Colonic mucosa (tissue), 4 donors: ENCODE measurements at places on chromosomes 3 and 15. TPM values are rescaled to one million over a fixed set of nuclear protein-coding genes. Genes with fewer than 3 reads are reported as not detected.
A peak's percentile ranks its signal among the peaks of the same experiment; 100 is the strongest.

MAGEL2 gene
- 0.08 TPM for total RNA-seq

GRCh38 chr3:94520364-94520763 lies 457.5 kb downstream of the NSUN3 start:
- H3K4me1 ChIP-seq: no peaks in the 10 kb centered on the region
- DNase-seq: no peak
- no peaks in the 10 kb centered on the region for H3K27me3 ChIP-seq
- H3K4me3 ChIP-seq: no peak overlapping the region
- no peak overlapping the region for H3K27ac ChIP-seq

- no peak overlapping the region for H3K27ac ChIP-seq
- H3K4me3 ChIP-seq: no peak overlapping the region
- no peak for DNase-seq
- H3K36me3 ChIP-seq: no peaks in the 10 kb centered on the region
Measured at GRCh38 chr3:125137358-125138033, 75.1 kb downstream of the SLC12A8 start.

NR2E3 gene
- 0.64 TPM for total RNA-seq

- no peak overlapping the region for H3K4me3 ChIP-seq
- H3K36me3 ChIP-seq: no peaks in the 10 kb centered on the region
- H3K27ac ChIP-seq: no peak overlapping the region
- DNase-seq: no peak
- H3K4me1 ChIP-seq: no peaks in the 10 kb centered on the region
Measured at GRCh38 chr15:27448986-27449385, 478.0 kb downstream of the GABRG3 start.

DNA sequence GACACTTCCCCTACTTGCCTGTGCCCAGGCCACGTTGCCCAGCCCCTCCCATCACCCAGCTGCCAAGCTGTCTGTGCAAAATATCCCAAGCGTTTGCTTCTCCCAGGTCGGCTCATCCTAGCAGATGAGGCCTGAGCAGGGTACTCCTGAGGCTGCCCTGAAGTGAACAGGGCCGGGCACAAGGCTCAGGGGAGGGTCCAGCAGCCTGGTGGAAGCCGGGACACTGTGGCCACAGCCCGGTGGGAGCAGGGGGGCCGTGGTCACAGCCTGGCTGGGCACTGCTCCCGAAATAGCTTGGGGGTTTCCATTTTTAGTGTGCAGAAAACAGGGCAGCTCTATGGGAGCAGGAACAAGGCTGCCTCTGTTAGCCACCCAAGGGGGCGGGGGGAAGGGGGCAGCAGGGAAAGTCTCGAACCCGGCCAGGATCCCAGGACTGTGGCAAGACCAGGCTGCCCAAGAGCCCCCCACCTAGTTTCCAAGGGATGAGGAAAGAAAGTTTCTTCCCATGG lies 3.4 kb downstream of the PLXNB1 start:
- H3K4me3 ChIP-seq: no peak overlapping the region
- no peak overlapping the region for H3K27ac ChIP-seq
- H3K27me3 ChIP-seq: no peaks in the 10 kb centered on the region
- DNase-seq: no peak
- peaks cover 16% of the 10 kb centered on the region for H3K4me1 ChIP-seq

GRCh38 chr3:15634671-15635070 lies 33.1 kb downstream of the BTD start:
- H3K27ac ChIP-seq: no peak overlapping the region
- H3K4me3 ChIP-seq: no peak overlapping the region
- H3K36me3 ChIP-seq: no peaks in the 10 kb centered on the region
- H3K4me1 ChIP-seq: no peaks in the 10 kb centered on the region
- DNase-seq: no peak
- no peaks in the 10 kb centered on the region for H3K27me3 ChIP-seq

DNA sequence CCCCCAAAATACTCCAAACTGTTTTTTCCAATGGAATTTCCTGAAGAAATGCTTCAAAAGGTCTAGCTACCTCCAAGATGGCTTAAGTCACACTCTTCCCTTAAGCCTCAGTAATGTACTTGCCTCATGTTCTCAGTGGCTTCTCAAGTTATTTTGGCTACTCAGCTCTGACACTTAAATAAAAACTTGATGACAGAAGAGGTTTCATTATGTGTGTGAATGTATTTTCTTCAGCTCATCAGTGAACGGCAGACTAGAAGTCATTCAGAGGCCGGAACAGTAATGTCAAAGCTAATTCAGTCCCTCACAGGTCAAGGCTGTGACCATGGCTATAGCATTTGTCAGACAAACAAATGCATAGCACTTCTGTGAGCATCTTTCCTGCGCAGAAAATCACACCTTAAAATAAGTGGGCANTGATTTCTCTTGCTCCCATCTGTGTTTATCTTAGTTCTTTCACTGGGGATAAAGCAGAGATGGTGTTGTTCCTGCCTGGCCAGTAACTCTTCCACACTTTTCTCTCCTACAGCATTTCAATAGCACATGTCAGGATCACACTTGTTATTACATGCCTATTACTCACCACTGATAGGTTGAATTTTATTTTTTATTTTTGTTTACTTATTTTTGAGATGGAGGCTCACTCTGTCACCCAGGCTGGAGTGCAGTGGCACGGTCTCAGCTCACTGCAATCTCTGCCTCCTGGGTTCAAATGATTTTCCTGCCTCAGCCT lies 68.5 kb upstream of the PLCL2 start:
- DNase-seq: no peak
- no peak overlapping the region for H3K4me3 ChIP-seq
- H3K27ac ChIP-seq: no peak overlapping the region
- no peaks in the 10 kb centered on the region for H3K27me3 ChIP-seq
- H3K36me3 ChIP-seq: no peaks in the 10 kb centered on the region

ZKSCAN7 gene
- total RNA-seq: 1.2 TPM

DNA sequence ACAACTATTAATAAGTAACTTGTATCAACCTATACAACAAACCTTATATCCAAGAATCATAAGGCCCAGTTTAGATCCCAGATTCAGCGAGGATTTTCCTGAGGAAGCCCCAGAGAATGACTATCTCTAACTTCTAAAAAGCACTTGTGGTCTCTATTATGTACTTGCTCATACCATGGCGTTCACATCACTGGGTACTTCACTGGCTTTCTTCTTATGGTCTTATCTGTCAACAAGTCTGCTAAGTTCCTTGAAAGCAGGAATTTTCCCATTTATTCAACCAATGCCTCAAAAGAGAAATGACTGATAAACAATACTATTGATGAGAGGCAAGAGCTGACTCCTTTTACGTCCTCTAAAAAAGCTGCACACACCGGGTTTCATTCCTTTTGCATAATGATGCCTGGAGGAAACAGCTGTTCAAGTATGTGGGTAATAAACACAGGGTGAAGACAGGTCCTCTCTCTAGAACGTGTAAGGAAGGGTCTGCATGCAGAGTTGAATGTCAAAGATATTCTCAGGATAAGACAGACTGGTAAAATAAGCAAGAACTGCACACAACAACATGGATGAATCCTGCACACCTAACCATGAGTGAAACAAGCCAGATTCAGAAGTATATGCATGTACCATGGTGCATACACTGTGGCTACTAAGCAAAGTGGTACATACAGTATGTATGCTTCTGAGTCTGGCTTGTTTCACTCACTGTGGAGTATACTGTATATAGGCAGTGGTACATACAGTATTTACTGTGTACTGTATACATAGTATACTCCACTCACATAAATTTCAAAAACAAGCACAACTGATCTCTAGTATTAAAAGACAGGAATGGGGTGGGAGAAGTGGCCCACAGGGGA lies 408.7 kb downstream of the SHQ1 start:
- no peak overlapping the region for H3K4me3 ChIP-seq
- no peak for DNase-seq
- no peaks in the 10 kb centered on the region for H3K27me3 ChIP-seq
- H3K4me1 ChIP-seq: no peaks in the 10 kb centered on the region

GRCh38 chr3:9776896-9777693 lies 7.3 kb upstream of the CAMK1 start:
- no peak overlapping the region for H3K4me3 ChIP-seq
- no peaks in the 10 kb centered on the region for H3K36me3 ChIP-seq
- H3K4me1 ChIP-seq: no peaks in the 10 kb centered on the region
- H3K27me3 ChIP-seq: no peaks in the 10 kb centered on the region

DNA sequence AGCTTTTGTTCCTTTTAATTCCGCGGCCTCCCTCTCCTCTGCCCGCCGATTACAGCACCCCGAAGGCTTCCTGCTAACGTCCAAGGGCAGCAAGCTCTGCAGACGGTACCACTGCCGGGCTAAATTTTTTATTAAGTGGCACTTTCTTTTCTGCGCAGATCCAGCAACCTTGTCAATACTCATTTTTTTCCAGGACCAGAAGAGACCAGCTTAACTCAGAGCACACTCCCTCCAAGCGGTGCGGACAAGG lies 542 bp upstream of the MEIS2 start:
- H3K27ac ChIP-seq: peak overlapping the region; percentile 83
- peak overlapping the region; percentile 48 for H3K4me3 ChIP-seq
- peaks cover 54% of the 10 kb centered on the region for H3K27me3 ChIP-seq
- no peaks in the 10 kb centered on the region for H3K36me3 ChIP-seq

DNA sequence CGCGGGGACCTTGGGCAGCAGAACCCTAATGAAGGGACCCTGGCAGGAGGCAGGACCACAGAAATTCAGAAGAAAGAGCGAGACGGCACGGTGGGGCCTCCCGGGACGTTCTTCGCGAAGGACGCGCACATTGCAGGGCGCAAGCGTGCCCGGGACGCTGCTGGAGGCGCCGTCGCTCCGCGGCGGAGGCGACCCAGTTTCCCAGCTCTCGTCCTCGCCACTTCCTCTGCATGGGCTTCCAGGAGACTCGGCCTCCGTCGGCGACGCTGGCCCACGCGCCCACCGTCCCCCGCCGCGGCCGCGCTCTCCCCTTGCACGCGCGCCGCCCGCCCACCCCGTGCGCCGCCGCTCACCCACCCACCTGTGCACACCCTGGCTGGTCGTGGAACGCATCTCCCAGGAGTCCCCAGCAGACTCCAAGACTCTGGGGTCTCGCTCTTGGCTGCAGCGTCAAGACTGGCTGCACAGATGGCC lies 31.8 kb upstream of the SMAD3 start:
- no peak for DNase-seq
- peak overlapping the region; percentile 17 for H3K4me3 ChIP-seq
- H3K4me1 ChIP-seq: peaks cover 5% of the 10 kb centered on the region

DNA sequence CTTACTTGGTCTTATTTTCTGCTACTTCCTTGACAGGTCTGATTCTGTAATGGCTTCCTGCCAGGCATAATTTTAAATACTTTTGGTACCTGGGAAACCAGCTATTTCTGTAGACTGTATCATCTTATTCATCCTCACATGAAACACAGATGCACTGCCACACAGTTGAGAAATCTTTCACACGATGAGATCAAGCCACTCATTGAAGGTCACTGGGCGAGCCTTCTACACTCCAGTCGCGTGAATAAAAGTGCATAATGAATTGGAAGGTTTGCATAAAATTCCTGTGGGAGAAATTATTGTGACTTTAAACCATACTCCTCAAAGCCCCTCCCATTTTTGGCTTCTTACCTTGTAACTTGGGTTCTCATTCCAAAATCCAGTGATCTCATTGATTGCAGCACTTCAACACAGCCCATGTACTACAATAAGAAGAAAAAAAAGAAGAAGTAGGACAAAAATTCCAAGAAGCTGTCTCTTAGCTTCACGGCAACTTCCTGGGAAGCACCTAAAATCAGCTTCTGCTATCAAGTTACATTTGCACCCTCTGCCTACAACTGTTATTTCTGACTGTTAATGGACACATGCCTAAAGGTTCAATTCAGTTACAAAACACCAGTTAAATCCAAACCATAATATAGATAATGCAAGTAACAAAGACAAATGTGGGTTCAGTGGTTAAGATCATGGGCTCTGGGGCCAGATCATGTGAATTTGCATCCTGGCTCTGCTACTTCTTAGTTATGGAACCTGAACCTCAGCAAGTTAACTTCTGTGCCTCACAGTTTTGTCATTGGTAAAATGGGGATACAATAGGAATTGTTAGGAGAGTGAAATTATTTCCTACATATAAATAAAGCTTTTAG lies 39.0 kb downstream of the SHC4 start:
- H3K27me3 ChIP-seq: no peaks in the 10 kb centered on the region
- H3K4me1 ChIP-seq: no peaks in the 10 kb centered on the region
- no peak for DNase-seq
- H3K36me3 ChIP-seq: no peaks in the 10 kb centered on the region
- no peak overlapping the region for H3K27ac ChIP-seq
- H3K4me3 ChIP-seq: no peak overlapping the region

PYDC2 gene
- not detected for total RNA-seq

LMCD1 gene
- total RNA-seq: 7.6 TPM

VWA5B2 gene
- total RNA-seq: 2.1 TPM

GRCh38 chr3:72938471-72939265 lies 50.8 kb downstream of the GXYLT2 start:
- H3K27me3 ChIP-seq: no peaks in the 10 kb centered on the region
- H3K4me3 ChIP-seq: no peak overlapping the region
- no peak overlapping the region for H3K27ac ChIP-seq
- no peaks in the 10 kb centered on the region for H3K36me3 ChIP-seq
